ENCODE measurements at places on chromosomes 13 and 19.

GRCh38 chr13:21747456-21747855 lies 76.6 kb downstream of the FGF9 start:
- DNase-seq, result no peak

GRCh38 chr19:2312820-2313501 lies 5.0 kb upstream of the LINGO3 start:
- no peak for DNase-seq

DNA sequence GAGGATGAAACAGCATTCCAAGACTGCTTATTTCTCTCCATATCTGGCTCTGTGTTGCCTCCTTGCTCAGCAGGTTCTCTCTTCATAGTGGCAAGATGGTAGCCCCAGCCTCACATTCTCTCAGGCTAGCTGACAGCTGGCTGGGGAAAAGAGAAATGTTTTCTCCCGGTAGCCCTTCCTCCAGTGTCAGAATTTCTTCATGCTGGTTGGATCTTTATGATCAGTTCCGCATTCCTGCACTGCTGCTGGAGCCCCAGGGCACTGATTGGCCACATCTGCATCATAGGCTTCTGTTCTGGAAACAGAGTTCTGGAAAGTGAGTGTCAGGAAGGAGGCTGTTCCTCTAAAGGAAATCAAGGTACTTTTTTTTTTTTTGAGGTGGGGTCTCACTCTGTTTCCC lies 24.6 kb downstream of the POP4 start:
- DNase-seq, result no peak

DNA sequence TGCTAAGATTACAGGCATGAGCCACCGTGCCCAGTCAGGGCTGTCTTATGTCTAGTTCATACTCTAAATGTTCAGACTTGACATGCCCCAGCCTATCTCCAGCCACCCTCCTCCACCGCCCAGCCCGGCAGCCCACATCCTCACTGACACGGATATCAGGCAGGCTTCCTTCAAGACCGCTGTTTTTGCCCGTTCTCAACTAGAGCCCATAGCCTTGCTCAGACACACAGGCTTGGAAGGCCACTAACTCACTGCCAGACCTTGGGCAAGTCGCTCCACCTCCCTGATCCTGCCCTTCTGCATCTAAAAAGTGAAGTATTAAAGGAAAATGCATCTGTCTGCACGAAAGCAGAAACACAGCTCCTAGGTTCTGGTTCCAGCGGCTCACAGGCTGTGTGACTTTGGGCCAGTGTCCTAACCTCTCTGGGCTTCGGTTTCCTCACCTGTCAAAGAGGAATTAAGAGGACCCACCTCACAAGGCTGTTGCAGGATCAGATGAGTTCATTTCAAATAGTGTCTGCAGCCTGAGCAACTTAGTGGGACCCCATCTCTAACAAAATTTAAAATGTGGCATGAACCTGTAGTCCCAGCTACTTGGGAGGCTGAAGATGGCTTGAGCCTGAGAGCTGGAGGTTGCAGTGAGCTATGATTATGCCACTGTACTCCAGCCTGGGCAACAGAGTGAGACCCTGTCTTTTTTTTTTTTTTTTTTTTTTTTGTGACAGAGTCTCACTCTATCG lies 14.5 kb upstream of the CERS4 start:
- DNase-seq, result no peak

DNA sequence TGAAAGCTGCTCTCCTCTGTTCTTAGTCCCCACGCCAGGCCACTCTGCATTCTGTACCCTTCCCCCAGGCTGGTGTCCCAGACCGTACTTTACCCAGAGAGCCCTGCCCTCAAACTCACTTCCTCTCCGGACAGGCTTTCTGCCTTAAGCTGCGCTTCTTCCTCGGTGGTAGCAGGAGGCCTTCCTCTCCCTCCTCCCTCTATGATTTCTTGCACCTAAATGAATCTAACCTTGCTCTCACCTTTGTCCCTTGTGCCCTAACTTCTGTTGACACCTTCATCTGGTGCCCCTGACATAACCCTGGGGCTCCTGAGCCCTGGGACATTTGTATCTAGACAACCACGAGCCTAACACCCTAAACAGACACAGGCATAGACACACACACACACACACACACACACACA lies 29.6 kb upstream of the CEACAM21 start:
- DNase-seq, result no peak

DNA sequence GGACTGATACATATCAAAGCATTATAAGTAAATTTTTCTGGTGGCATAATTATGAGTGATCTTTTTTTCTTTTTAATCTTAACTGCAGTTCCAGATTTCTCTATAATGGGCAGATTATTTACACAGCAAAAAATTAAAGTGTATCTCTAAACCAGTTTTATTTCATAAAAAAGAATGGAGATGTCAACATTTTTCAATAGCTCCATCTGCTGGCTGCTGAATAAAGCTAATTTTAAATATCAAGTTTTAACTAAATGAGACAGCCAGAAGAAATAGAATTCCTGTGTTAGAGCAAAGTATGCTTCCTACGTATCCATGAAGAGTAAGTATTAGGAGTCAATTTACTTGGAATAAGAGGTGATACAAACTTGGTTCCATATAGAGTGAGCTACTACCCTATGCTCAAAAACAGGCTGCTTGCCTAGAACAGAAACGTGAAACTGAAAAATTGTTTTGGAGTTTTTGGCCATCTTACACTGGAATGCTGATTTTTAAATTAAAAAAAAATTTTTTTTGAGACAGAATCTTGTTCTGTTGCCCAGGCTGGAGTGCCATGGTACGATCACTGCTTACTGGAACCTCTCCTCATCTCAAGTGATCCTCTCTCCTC lies 5.0 kb upstream of the PDS5B start:
- DNase-seq, result no peak

DNA sequence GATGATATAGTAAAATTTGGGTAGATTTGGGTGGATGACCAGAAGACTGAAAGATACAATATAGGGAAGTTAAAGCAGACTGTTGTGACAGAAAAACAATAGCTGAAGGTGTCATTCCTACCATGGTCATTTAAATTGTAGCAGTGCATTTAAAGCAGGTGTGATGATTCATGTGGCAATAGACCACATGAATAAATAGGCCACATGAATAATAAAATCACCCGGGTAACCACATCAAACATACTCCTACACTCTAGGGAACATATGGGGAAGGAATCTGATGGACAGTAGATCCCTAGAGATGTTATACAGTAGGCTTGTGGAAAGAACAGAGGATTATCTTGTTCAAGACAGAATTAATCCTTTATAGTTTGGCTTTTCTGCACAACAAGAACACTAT lies 392.6 kb downstream of the SLITRK5 start:
- no peak for DNase-seq

GRCh38 chr13:32056316-32056715 lies 24.7 kb downstream of the FRY start:
- DNase-seq, result no peak

DNA sequence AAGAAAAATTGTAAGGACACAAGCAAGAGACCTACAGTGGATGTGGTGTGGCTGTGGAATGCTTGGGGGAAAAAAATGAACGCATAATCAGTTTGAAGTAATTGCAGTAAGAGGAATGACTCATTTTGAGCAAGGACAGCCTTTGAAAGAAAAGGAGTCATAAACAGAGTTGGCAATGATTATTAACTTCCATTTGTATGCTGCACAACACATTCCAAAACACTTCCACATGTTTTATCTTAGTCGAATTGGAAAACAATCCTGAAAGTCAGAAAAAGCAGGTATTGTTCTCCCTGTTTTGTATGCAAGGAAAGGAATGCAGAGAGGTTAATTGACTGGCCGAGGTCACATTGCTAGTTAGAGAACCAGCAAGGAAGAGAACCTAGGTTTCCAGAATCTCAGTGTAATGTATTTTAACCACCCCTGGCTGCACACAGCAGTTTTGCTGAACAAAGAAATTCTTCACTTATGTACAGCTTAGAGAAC lies 630.0 kb upstream of the MIR17HG start:
- DNase-seq, result no peak

- no peak for DNase-seq
Measured at GRCh38 chr19:3520166-3521103, 14.3 kb downstream of the FZR1 start.

- DNase-seq, result peak; percentile 23
Measured at GRCh38 chr19:32224371-32225244, 120.8 kb upstream of the ZNF507 start.

- DNase-seq, result no peak
Measured at GRCh38 chr19:38473201-38473600, 39.7 kb downstream of the RYR1 start.

- DNase-seq, result peak; percentile 61
Measured at GRCh38 chr19:17234911-17235299, 8.9 kb downstream of the OCEL1 start.

DNA sequence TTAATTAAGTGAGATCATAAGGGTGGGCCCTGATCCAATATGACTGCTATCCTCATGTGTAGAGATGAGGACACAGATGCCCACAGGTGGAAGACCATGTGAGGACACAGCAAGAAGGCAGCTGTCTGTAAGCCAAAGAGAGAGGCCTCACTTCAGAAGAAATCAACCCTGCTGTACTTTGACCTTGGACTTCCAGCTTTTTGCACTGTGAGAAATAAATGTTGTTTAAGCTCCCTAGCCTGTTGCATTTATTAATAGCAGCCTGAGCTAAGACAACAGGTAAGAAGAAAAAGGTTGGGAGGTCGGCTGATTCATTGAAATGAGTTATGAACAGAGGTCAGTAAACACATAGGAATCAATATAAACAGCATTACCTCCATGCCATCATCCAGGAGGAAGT lies 14.8 kb downstream of the PARP4 start:
- DNase-seq, result no peak

DNA sequence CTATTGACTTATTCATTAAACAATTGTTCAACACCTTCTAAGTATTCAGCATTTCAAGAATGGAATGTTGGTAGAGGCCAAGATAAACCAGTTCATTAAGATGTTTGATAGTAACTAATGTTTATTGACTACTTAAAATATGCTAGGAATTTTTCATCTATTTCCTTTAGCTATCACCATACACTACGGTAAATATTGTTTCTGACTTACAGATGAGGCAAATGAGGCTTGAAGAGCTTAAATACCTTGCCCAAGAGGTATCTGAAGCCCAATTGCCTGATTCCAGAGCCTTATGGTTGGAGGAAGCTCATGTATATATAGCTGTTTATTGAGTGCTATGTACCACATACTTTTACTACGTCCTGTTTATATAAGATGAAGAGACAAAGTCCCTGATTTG lies 286.2 kb downstream of the NDFIP2 start:
- no peak for DNase-seq

- DNase-seq, result no peak
Measured at GRCh38 chr13:43005460-43006236, 13.6 kb upstream of the EPSTI1 start.

- DNase-seq, result no peak
Measured at GRCh38 chr19:10899151-10899653, 27.8 kb downstream of the CARM1 start.

GRCh38 chr13:35771898-35772297 lies 295.4 kb upstream of the MAB21L1 start:
- no peak for DNase-seq

DNA sequence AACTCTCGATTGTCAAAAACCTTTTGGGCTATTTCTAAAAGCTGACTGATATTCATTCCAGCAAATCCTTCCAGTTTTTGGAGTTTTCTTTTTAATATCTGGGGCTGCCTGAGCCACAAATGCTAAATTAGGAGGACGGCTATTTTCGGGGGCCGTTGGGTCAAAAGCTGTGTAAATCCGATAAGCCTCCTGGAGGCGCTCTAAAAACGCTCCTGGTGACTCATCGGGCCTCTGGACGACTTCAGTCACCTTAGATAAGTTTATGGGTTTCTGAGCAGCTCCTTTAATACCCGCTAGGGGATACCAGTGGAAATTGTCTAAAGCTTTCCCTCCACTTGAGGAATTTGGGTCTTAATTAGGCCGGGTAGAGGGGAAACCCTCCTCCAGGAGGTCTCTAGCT lies 66.4 kb downstream of the ZNF730 start:
- DNase-seq, result no peak

DNA sequence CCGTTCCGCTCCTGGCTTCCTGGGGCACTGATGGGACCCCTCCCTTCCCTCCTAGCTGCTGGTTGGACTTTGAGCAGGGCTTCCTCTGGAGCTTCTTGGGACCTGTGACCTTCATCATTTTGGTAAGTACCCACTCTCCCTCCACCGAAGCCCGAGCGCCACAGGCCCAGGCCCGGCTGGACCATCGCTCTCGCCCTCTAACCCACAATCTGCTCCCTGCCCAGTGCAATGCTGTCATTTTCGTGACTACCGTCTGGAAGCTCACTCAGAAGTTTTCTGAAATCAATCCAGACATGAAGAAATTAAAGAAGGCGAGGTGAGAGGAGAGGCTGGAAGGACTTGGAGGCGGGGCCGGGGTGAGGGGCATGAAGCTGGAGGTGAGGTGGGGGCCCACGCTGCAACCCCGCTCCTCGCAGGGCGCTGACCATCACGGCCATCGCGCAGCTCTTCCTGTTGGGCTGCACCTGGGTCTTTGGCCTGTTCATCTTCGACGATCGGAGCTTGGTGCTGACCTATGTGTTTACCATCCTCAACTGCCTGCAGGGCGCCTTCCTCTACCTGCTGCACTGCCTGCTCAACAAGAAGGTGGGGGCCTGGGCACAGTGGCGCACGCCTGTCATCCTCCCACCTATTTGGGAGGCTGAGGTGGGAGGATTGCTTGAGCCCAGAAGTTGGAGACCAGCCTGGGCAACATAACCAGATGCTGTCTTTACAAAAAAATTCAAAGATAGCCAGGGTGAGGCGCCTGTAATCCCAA lies 12.3 kb downstream of the DDX39A start:
- DNase-seq, result no peak

DNA sequence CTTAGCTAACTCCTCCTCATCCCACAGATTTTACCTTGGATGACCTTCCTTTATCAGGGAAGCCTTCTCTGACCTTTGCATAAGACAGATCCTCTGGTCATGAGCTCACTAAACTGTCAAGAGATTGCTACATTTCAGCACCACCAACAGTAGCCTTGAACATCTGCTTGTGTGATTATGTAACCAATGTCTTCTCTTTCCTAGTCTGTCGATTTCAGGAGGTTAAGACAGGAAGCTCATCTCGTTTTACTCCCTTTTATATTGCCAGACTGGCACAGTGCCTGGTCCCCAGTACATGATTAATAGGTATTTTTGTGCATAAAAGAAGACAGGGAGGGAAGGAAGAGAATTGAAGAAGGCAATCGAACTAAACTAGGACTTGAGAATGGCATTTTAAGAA lies 1697.7 kb downstream of the EFNB2 start:
- no peak for DNase-seq

GRCh38 chr19:16598848-16599247 lies 26.6 kb upstream of the SLC35E1 start:
- DNase-seq, result no peak

DNA sequence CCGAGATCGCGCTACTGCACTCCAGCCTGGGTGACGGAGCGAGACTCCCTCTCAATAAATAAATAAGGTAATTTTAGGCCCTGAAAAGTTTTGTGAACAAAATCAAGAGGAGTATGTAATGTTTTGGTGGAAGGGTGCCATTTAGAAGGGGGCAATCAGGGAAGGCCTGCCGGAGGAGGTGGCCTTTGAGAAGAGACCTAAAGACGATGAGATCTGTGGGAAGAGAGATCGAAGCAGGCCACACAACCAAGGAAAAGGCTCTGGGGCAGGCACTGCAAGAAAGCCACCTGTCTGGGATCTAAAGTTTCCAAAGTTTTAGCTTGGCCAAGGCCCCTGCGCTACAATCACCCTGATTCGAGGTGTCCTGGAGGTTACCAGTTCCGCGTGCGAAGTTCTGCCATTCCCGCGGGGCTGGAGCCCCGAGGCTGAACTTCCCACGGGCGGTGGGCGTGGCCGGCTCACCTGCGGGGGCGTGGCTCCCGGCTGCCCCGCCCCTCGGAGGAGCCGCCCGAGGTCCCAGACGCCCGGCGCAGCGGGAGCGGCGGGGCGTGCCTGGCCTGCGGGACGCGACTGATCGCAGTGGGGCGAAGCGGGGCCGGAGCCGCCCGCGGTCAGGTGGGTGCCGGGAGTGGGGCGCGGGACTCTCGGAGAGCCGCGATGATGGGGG lies at the start of gene KLC3:
TSS of gene KLC3 (plus strand) at position 519 of the 667 bp plus-strand sequence. CDS start 4,792 bp downstream, outside the sequence.
- DNase-seq, result no peak
